ENCODE measurements at places on chromosomes 2 and 18. TPM values are rescaled to one million over a fixed set of nuclear protein-coding genes. Genes with fewer than 3 reads are reported as not detected.

DNA sequence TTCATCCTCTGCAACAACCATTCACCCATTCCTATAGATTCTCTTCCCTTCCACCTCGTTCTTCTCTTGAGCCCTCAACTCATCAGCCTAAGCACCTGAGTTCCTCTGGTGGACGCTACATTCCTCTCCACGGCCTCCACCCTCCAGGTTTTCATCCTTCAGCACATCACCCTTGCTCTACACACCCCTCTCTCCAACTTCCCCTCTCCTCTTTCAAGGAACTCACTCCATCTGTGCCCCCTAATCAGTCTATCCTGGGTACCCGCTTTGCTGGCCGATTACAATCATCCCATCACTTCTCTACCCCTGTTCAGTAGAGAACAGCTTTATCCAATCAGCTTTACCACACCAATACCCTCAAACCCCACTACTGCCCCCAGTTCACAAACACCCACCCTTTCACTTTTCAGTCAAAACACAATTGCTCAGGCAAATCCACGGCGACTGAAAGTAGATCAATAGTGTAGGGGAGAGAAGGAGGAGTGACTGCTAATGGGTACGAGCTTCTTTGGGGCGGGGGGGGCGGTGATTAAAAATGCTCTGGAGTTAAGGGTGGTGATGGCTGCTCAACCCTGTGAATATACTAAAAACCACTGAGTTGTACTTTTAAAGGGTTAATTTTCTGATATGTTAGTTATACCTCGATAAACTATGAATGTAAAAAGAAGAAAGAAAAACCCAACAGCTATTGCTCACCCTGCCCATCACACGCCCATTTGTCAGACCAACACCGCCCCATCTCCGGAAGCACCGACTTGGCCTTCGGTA lies 857 bp downstream of the DYM start:
- no peak for DNase-seq

PTCD3 gene
- total RNA-seq, result 163 TPM

GRCh38 chr2:218567797-218568189 lies 358 bp downstream of the USP37 start:
- no peak for DNase-seq

GRCh38 chr2:176979981-176980710 lies 232.4 kb upstream of the HNRNPA3 start:
- DNase-seq, result no peak

TNFAIP6 gene
- not detected for total RNA-seq

CLEC4F gene
- not detected for total RNA-seq

NT5DC4 gene
- not detected for total RNA-seq

DNA sequence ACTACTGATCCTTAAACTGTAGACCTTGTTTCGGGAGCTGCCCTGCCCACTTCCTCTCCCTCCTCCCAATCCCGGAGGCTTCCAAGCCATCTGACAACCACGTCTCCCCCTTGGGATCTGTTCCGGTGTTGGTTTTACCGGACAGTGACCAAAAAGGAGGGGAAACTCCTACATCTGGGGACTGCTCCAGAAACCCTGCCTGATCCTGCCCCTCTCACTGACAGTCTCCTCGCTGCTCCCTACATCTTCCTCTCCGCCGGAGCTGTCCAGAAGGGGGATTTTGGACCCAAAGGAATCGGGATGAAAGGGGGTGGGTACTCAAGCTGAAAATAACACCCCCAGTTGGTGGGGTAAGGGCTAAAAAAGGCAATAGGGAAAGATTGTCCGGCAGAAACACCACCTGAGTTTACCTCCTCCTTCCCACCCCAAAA lies 1.5 kb downstream of the INO80D start:
- no peak for DNase-seq

- no peak for DNase-seq
These were observed 1.5 kb downstream of the ADD2 start for GRCh38 chr2:70766357-70767078.

GRCh38 chr2:85799215-85799956 lies 45.6 kb downstream of the ATOH8 start:
- DNase-seq, result no peak

CDH7 gene
- total RNA-seq, result 6.5 TPM

PTH2R gene
- 3.5 TPM for total RNA-seq

ATP8B1 gene
- total RNA-seq, result 21.9 TPM

MAP2 gene
- total RNA-seq, result 18.2 TPM

GRCh38 chr2:64543008-64543697 lies 19.0 kb downstream of the AFTPH start:
- DNase-seq, result no peak

DNA sequence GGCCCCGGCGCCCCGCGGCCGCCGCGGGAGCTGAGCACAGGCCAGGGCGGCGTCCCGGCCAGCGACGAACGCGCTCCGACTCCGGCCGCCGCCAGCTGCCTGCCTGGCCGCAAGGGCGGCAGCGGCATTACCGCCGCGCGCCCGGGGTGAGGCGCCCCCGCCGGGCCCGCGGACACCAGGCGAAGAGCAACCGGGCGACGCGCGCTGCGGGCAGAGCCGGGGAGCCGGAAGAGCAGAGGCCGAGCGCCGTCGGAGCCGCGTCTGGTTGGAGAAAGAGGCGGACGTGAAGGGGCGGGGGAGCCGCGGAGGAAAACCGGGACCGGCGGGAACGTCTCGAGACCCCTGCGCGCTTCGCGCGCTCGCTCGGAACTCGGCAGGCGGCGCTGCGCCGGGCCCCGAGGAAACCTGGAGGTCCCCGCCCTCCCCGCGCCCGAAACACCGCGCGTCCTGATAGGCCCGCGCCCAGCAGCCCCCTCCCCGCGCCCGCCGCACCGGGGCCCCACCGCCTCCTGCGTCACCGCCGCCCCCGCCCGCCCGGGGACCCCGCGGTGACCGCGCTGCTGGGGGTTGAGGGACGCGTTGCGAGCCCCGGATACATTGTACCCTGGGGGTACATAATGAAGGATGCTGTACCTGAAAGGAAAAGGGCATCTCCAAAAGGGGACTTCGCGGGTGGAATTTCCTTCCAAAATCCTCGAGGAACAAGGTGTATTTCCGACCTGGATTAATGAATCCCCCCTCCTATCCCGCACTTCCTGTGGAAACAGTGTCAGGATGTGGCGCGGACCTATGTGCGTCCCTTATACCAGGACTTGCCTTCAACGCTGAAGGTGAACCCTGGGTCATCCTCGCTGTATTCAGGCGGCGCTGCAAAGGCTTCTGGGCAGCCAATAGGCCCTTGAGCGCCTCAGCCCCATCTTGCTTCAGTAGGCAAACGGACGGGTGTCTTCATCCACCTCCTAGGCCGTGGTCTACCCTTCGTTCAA lies 1.0 kb upstream of the B4GALT6 start:
- peak; percentile 77 for DNase-seq

DNA sequence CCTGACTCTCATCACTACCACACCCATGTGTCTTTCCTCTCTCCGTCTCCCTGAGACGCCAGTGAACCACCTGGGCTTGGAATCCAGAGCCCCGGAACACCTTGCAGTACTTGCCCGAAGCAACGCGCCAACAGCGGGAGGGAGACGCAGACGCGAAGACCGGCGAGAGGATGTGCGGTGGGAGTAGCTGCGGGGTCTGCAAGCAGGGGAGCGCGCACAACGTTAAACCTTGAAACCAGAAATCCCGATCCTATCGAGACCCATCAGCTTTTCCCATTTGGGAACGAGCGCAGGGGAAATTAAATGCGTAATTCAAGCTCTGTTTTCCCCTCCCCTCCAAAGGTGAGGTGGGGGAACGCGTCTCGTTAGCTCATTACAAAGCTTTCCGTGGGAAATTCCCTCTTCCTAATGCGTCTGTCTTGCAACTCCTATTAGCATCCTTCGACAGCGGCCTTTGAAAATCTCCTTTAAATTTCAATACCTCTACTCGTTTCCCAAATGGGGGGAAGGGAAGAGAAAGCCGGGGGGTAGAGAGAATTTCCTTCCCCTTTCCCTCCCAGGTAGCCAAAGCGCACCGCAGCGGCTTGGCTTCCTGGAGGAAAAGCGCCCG lies 421 bp upstream of the CNTNAP5 start:
- no peak for DNase-seq

GRCh38 chr2:95062242-95063085 lies 37.0 kb downstream of the MAL start:
- no peak for DNase-seq

- DNase-seq, result no peak
These were observed 7.3 kb upstream of the DUSP2 start for GRCh38 chr2:96152304-96153161.

DNA sequence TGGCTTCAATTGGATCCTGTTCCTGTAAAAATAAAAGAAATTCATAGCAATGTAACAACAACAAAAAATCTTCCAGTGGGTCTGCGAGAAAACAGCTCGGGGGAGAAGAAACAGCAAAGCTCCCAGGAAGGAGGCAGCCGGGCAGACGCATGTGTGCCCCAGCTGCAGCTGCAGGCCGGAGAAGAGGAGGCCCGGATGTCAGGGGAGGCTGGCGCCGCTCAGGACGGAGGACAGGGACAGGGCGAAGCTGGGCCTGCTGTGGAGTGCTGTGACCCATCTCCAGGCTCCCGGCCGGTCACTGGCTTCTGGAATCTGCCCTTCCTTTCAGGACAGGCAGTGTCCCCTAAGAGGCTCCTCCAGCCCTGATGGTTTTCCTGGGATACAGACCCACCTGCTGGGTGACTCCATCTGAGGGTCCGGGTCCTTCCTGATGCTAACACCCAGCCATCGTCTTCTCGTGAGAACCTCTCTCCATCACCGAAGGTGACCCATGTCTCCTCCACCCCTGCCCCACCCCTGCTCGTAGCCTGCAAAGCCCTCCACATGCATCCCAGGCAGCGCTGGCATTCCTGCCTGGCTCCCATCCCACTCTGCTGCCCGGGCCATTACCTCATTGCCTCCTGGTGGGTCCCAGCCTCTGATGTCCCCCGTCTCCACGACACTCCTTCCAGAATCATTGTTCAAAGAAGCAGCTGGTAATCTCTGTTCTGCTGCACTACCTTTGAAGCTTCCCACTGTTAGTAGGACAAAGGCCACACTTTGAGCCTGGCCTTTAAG lies 145.4 kb upstream of the TWIST2 start:
- DNase-seq, result no peak

RNF144A gene
- total RNA-seq, result 40.2 TPM

CAVIN2 gene
- 0.11 TPM for total RNA-seq

DNA sequence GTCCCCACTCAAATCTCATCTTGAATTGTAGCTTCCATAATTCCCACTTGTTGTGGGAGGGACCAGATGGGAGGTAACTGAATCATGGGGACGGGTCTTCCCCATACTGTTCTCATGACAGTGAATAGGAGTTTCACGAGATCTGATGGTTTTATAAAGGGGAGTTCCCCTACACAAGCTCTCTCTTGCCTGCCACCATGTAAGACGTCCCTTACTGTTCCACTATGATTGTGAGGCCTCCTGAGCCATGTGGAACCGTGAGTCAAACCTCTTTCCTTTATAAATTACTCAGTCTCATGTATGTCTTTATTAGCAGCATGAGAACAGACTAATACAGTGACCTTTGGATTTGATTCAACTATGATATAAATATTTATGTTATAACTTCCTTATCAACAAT lies 78.0 kb downstream of the CYRIA start:
- DNase-seq, result no peak

GRCh38 chr2:229931241-229931640 lies 8.9 kb downstream of the FBXO36 start:
- no peak for DNase-seq

- DNase-seq, result no peak
These were observed 406.1 kb downstream of the LRATD1 start for GRCh38 chr2:15038366-15039364.

DNA sequence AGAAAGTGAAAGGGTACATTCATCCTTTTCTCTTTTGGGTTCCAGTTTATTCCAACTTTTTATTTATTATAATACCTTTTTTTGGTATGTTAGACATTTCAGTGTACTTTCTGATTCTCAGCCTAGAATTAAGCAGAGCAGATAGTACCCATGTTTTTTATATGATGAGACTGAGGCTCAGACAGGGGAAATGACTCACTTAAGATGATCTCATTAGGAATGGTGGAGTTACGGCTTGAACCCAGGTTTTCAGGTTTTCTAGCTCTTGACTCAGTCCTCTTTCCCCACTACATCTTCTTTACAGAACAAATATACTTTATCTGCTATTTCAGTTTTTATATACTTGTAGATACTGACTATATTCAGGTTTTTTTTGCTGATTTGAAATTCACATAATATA lies 51.7 kb upstream of the OTX1 start:
- no peak for DNase-seq

TFPI gene
- 23.5 TPM for total RNA-seq

GRCh38 chr2:24721470-24721869 lies 71.7 kb downstream of the PTRHD1 start:
- DNase-seq, result no peak

SFT2D3 gene
- 13.7 TPM for total RNA-seq

RGPD3 gene
- 0.38 TPM for total RNA-seq

ASB18 gene
- not detected for total RNA-seq

Measured in progenitor cell of endocrine pancreas (in vitro differentiated cells).